ENCODE measurements at places on chromosomes 11 and 22.

- DNase-seq = no peak
These were observed 60.7 kb downstream of the TTC17 start for GRCh38 chr11:43419460-43419859.

DNA sequence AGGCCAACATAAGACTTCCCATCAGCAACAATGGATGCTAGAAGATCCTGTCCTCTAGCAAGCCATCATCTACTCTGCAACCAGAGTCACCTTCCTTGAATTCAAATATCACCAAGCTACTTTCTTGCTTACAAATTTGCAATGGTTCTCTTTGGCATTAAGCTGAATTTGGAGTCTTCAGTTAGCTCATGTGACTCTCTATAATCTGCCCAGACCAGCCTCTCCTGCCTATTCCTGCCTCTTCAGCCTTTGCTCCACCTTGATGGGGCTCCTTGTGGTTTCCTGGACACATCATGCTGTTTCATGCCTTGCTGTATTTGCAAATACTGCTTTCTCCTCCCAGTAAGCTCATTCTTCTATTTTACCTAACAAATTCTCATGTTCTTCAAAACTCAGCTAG, 82.3 kb downstream of the RASSF10 start:
- no peak for DNase-seq

DNA sequence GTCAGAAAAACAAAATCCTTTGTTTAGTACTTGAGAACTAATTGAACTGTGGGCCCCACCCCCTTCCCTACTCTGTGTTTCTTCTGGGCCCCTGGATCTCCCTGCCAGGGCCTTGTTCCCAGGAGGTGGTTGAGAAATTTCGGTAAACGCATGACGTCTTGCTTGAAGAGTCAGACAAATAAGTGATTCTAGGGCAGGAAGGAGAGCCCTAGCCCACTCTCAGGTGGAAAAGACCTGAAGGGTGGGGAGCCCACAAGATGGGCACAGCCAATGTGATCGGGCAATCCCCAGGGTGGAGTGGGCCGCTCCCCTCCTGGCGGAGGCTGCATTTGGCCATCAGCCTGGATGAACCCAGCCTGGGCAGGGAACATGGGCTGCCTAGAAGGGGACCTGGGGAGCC, 16.8 kb upstream of the P2RY2 start:
- no peak for DNase-seq

GRCh38 chr22:43439368-43440103, 27.7 kb downstream of the MPPED1 start:
- DNase-seq = no peak

DNA sequence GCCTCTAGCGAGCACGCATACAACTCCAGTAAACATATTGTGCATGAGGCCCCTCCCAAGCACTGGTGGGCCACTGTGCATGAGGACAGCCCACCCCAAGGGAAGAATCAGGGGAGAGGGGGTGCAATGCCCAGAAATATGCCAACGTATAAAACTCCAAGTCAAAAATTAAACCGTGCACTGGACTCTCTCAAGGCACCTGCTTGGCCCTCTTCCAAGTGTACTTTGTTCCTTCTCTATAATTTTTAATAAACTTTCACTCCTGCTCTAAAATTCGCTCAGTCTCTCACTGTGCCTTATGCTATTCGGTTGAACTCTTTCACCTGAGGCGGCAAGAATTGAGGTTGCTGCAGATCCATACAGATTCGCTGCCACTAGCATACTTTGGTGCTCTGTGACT, 465.3 kb upstream of the TENM4 start:
- no peak for DNase-seq

DNA sequence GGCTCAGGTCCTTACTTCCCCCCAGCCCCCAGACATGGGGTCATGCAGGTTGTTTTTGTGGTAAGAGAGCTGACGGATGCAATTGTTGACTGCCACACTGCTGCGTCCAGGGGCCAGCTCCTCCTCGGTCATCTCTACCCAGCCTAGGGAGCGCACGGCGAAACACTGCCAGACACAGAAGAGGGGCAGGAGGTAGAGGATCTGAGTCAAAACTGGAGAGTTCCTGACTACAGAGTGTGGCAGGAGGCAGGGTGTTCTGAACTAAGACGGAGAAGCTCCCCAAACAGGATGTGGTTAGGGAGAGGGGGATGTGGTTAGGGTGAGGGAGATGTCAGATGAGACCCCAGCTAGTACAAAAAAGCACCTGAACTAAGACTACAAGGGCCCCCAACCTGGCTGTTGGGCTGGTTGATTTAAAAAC, 12.3 kb downstream of the SMPD1 start:
- no peak for DNase-seq
